RKO (cell line): ENCODE measurements at places on chromosomes 7 and 10.
A peak's percentile ranks its signal among the peaks of the same experiment; 100 is the strongest.

- DNase-seq, result no peak
Observed at GRCh38 chr7:28579571-28579970, 167.3 kb downstream of the CREB5 start.

DNA sequence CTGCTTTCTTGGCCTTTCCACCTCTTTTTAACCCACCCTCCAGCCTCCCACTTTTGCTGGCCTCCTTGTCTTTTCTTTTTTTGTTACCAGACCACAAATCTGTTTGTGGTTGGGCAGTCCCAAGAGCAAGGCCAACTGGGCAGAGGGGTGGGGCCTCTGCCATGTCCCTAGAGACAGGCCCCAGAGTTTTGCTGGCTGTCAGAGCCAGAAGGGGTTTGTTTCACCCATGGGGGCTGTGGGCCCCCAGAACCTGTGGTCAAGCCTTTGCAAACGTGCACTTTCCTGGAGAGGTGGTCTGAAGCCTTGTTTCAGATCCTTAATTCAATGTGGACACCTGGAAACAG lies 10.3 kb downstream of the ZMIZ1 start:
- DNase-seq, result no peak

GRCh38 chr10:117502421-117503243 lies 39.9 kb upstream of the EMX2 start:
- no peak for DNase-seq

DNA sequence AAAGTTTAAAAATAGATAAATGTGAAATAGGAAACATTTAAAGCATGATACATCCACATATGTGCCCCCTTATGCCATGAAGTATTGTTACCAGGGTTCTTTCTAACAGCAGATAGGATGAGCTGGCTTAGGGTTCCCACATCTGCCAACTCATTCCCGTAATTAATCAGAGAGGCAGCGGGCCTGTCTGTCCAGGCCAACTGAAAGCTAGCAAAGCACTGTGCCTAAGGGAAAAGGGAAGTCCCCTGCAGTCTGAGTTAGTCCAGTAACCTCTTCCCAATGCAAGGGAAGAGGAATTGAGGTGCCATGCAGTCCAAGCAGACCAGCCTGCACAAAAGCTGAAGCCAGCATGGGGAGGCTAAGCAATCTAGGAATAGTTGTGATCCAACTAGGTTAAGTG lies 18.3 kb upstream of the ZC3HAV1L start:
- no peak for DNase-seq

GRCh38 chr10:133080683-133081040 lies 7.1 kb upstream of the ADGRA1 start:
- no peak for DNase-seq

- no peak for DNase-seq
Observed at GRCh38 chr7:17520941-17521340, 222.5 kb downstream of the AHR start.

DNA sequence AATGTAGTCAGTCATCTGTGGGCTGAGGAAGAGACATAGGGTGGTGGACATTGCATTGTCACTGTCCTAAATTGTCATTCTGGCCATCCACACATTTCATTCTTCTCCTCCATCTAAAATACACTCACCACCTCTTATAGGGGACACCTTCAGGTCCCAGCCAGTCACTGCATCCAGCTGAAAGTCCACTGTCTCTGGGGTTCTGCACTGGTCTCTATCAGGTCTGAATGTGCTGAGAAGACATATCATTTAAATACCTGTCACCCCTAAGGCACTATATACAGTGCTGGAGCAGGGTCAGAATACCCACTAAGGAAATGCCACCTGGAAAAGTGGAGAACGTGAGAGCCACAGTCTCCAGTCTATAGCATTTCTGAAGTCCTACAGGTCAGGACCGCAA lies 29.6 kb downstream of the SH2D4B start:
- no peak for DNase-seq

DNA sequence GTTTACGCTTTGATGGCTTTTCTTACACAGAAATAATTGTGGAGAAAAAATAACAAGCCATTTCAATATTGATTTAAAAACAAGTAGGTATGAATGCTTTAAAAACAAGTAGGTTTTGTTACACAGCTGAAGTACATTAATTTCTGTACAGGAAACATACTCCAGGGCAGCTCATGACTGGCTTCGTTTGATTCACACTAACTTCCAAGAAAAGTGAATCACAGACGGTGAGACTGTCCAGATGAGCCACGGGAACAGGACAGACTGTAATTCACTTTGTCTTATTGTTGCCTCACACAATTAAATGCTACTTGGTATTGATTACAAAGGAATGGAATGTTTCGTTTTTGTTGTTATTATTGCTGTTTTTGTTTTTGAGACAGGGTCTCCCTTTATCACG lies 26.6 kb upstream of the SNX10 start:
- DNase-seq, result peak; percentile 18

DNA sequence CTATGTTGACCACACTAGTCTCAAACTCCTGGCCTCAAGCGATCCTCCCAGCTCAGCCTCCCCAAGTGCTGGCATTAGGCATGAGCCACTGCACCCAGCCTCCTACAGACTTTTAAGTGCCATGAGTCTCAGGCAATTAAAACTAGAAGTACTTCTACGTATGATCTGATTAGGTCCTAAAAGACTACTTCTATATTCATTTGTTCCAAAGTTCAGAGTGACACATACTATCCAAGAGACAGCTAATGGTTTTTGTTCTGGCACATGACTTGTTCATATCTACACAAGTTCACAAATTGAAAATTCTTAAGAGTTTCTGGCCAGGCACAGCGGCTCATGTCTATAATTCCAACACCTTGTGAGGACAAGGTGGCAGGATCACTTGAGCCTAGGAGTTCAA lies 11.7 kb downstream of the ARHGAP19 start:
- DNase-seq, result peak; percentile 39

- no peak for DNase-seq
Observed at GRCh38 chr10:4353059-4353655, 472.9 kb upstream of the AKR1E2 start.

DNA sequence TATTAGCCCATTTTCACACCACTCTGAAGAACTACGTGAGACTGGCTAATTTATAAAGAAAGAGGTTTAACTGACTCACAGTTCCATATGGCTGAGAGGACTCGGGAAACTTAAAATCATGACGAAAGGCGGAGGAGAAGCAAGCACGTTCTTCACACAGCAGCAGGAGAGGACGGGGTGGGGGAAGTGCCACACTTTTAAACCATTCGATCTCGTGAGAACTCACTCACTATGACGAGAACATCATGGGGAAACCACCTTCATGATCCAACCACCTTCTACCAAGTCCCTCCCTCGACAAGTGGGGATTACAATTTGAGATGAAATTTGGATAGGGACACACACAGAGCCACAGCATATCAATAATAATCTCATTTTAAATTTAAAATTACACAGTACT lies 80.2 kb downstream of the VWDE start:
- no peak for DNase-seq

DNA sequence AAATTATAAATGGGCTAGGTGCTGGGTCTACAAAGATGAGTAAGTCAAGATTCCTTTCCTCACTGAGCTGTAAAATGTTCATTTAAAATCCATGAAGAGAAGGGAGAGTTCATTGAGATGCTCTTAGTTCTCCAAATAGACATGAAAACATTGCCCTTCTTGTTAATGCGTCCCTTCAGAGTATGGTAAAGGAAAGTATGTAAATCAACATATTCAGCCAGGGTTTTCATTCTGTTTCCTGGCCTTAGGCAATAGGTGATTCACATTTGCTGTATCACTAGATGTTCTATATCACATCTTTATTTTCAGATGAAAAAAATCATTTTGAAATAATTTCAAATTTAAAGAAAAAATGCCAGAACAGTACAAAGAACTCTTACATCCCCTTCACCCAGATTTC lies 5.4 kb downstream of the ANKIB1 start:
- no peak for DNase-seq

GRCh38 chr7:78472519-78472918 lies 673.9 kb downstream of the PHTF2 start:
- no peak for DNase-seq

GRCh38 chr7:506921-507622 lies 12.6 kb downstream of the PDGFA start:
- DNase-seq, result no peak

GRCh38 chr7:130410868-130411541 lies 29.8 kb downstream of the CEP41 start:
- no peak for DNase-seq

GRCh38 chr10:7503190-7503589 lies 92.4 kb upstream of the SFMBT2 start:
- DNase-seq, result no peak

GRCh38 chr7:33970536-33970935 lies 65.2 kb downstream of the BMPER start:
- no peak for DNase-seq

DNA sequence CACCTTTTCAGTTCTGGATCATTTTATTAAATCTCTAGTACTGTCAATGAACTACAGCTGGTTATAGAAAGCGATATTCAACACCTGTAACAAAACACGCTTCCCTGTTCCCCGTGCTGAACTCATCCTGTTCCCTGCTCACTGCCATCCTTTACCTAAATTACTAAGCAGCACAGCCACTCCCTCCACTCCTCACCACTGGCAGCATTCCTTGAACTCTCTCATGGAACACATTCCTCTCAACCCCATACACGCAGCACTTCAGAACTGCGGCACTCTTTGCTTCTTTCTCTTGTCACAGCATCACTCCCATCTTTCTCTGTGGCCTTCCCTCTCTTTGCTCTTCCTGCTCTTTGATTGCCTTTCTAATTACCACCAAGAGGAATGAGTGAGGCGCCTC lies 27.4 kb downstream of the RELN start:
- DNase-seq, result no peak

DNA sequence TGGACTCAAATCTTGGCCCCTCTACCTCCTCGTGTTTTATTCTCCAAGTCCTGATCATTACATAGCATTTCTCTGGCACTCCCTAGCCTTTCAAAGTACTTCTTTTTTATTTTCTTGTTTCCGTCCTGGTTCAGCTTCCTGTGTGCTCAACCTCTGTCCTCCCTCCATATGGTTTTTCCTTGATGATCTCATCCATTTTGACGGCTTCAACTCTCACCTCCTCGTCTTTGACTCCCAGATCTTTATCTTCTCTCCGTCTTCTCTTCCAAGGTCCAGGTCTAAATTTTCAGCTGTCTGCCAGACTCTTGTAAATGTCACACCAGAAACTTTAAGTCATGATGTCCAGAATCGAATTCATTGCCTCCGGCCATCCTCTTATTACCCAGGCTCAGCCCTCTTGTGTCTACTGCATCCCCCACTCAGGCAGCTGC lies 23.3 kb upstream of the GFRA1 start:
- DNase-seq, result no peak

- no peak for DNase-seq
Observed at GRCh38 chr10:120969219-120969645, 118.1 kb downstream of the WDR11 start.

DNA sequence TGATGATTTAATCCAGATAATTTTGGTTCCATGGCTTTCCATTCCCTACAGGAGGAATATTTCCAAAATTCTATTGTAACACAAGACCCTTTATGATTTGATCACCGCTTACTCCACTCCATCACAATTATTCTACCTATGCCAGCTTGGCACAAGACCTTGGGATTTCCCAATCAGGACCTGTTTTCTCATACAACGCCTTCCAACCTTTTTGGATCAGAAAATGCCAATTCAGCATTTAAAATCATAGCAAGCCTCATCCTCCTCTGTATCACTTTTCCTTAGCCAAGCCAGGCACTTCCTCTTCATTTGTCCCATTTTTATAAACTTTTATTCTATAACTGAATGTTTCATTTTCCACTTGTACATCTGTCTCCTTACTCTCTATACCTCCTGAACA lies 100.9 kb downstream of the JMJD1C start:
- no peak for DNase-seq

DNA sequence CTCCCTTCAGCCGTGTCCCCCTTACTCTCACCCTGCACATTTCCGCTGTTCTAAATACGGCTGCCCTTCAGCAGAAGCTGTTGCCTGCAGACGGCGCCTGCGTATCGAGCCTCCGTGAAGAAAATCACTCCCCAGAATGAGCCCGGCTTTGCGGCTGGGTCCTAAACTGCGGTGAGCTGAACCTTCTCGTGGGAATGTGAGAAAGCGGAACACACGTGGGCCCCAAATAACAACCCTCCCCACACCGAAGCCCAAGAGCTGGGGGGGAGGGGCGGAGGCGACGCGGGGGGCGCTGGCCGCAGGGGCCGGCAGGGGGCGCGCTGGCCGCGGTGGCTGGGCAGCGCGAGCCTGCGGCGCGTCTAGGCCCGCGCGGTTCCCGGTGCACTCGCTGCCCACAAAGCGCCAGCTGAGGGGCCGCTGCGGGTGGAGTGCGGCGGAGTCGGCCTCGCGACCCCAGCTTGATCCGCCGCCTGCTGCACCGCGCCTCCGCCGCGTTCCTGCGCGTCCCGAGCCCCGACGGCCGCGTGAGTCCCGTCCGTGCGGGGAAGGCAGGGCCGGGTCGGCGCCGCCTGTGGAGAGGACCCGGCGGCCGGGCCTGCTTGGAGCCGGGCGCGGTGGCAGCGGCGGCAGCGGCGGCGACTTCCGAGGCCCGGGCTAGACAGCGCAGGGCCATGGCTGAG lies at the start of gene ZNF398:
Gene ZNF398 (plus strand): TSS at position 382 of the 680 bp plus-strand sequence. CDS start 290 bp downstream, at position 672.
- DNase-seq, result peak; percentile 88

- DNase-seq, result no peak
Observed at GRCh38 chr7:122412883-122413282, 108.3 kb upstream of the FEZF1 start.

DNA sequence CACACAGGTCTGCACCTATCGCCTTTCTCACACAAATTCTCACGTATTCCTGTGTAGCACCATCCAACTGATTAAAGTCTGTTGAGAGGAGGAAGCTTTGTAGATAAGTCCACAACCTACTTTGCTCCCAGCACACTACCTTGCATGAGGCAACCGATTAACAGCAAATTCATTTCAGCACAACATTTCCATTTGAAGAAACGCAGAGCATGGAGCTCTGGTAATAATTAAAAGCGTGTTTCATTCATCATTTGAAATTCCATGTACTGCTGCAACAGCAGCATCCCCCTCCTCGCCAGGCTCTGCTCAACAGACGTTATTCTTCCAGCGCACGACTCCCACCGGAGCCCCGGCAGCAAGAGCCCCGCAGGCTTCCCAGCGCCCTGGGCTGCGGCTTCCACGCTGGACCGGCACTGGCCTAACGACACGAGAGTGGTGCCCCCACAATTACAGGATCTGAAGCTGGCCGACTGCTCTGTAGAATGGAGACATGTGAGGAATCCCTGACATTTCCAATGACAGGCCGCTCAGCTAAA lies 118.8 kb downstream of the DIP2C start:
- DNase-seq, result no peak

- no peak for DNase-seq
Observed at GRCh38 chr7:35831208-35831607, 30.4 kb downstream of the SEPTIN7 start.
